ENCODE measurements at places on chromosomes 7 and 10. TPM values are rescaled to one million over a fixed set of nuclear protein-coding genes. Genes with fewer than 3 reads are reported as not detected.
A peak's percentile ranks its signal among the peaks of the same experiment; 100 is the strongest.

DNA sequence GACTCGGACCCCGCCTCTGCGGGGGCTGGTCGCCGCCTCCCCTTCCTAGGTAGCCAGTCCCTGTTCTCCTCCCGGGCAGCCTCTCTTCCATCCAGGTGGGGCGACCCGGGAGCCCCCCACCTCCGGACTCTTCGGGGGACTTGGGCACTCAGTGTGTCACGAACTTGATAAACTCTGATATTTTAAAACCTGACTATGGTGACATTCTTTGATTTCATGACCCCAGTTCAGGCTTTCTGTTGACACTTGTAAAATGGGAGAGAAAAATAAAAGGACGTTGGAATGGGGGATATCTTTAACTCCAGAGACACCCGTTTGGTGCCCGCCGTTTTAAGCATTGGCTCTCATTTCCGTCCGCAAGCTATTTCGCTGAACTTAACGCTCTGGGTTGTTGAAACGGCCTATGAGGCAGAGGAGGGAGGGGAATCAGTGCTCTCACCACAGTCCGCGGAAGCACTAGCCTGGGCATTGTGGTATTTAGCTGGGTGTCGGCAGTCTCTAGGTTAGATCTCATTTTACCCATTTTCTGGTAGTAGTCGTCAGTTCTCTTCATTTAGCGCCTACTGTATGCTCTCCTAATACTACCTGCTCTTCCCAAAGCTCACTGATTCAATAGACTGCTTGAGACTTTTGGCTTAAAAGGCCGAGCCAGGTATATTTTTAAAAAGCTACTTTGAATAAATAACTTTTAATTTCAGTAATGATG, 738 bp downstream of the VPS26A start:
- DNase-seq = peak; percentile 64

DNA sequence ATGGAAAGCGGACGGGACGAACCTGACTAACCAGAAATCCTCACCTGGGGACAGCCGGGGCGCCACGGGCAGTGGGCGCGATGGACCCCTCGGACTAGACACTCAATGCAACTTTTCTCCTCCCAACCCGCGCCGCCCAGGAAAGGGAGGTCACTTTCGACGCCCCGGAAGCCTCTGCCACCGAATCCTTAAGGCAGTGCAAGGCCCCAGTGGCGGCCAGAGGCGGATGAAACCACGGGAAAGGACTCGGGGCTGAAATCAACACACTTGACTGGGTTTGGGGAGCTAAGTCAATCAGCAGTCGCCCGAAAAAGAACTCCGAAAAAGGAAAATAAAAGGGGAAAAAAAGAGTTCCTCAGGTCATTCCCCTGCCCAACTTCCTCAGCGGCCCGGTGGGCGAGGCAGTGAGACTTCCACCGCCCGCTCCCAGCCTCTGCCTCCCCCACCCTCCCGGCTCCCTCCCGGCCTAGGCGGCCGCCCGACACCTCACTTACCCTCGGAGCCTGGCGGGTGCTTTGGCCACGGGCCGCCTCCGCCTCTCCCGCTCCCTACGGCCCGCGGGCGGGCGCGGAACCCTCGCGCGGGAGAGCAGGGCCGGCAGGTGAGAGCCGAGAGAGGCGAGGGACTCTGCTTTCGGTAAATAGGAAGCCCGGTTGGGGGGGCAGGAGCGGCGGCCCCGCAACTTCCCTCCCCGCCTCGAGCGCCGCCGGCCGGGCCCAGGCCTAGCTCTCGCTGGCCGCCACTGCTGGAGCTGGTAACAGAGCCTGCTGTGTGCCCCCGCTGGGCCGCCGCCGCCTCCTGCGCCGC, 518 bp downstream of the WAPL start:
- peak; percentile 42 for DNase-seq

DNA sequence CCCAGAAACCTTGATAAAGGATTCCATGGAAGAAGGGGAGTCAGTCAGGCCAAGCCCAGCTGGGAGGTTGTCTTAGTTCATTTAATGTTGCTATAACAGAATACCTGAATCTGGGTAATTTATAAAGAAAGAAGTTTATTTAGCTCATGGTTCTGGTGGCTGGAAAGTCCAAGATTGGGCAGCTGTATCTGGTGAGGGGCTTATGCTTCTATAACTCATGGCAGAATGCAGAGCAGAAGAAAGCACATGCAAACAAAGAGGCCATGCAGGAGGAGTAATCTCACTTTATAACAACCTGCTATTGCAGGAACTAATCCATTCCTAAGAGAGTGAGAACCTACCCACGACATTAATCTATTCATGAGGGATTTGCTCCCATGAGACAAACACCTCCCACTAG, 54.2 kb upstream of the ANKRD1 start:
- no peak for DNase-seq

GRCh38 chr7:116524609-116525297, at the start of gene CAV1:
Gene CAV1 (plus strand): TSS chr7:116525036. CDS start chr7:116525063, 27 bp downstream.
- peak; percentile 92 for DNase-seq

- DNase-seq = peak; percentile 69
Observed at GRCh38 chr7:81616951-81617350, 152.9 kb downstream of the HGF start.

DNA sequence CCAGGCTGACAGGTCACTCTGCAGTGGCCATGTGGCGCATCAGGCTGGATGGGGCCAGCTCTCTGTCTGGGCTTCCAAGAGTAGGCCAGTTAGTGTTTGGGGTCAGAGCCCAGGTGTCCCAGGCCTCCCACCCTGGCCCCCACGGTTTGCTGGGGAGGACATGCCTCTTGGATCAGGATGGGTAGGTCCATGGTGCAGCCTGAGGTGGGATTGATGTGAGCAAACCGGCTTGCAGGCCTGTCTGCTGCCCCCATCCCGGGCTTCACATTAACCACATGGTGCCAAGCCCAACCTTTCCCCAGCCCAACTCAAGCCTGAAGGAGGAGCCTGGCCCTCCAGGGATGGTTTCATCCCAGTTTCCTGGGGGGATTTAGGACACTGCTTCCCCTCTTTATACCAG, 39.2 kb downstream of the LDB3 start:
- DNase-seq = no peak

DNA sequence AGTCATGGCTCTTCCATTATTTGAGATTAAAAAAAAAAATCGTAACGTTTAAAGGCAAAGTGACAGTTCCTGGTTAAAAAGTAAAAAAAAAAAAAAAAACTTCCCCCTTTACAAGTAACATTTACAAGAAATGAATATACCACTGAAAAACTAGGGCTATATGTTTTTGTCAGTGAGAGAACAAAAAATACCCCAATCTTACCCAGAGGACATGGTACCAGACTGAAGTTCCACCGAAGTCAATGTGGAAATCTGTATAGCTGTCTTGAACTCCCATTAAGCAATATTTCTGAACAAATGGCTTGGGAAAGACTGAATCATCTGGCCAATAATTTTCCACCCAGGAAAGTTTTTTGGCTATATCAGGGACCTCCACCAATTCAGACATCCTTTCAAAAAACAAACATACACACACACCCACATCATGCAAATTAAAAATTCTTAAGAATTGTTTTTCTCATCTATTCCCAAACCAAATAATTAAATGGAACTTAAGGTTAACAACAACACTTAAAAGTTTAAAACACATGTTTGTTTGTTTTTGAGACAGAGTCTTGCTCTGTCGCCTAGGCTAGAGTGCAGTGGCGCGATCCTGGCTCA, 50.2 kb downstream of the KDM7A start:
- DNase-seq = no peak

DNA sequence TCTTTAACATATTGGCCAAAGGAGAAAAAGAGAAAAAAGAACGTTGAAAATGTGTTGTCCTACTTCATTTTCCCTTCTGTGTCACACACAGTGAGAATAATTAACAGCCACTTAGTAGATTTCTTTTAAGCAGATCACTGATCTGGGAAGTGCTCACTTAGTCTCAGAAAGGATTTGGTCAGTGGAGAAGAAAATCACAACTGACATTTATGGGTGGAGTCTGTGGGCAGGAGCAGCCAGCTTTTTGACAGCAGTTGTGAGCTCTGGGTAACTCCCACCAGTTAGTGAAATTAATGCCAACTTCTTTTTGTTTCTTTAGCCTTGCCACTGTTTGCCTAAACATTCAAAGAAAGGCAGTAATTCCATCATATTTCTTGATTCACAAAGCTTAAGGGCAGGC, 49.7 kb downstream of the CDK14 start:
- DNase-seq = no peak

DNA sequence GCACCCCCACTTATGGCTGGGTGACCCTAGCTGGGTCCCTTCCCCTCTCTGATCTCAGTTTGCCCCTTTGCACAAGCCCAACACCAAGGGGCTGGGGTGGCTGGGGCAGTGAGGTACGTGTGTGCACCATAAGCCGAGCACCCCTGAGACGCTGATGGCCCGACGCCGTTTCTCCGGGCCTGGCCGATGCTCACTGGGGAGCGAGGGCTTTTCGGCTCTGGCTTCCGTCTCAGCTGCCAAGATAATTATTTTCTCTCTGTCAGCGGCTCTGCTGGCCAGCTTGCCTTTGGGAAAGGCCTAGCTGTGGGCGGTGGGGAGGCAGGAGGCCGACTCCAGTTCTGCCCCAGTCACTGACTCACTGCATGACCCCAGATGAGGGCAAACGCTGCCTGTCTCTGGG, 91.0 kb downstream of the ZMIZ1 start:
- peak; percentile 68 for DNase-seq

DNA sequence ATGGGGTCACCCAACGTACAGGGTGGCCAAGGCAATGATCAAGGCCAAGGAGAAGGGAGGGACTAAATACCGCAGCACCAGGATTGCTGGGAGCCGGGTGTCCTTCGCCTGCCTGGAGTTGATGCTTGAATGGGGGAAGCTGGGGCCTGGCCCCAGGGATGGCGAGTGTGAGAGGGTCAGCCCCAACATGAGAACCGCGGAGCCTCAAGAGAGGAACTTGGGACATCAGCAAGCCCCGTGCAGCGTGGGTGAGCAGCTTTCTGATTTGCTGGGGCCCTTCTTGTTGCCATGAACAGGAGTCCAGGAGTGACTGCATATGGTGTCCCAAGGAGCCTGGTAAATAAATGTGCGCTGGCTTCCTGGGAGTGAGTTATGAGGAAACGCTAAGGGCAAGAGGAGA, 72.8 kb upstream of the PITRM1 start:
- no peak for DNase-seq

- peak; percentile 11 for DNase-seq
Observed at GRCh38 chr7:92987538-92987937, 130.2 kb downstream of the SAMD9 start.

DNA sequence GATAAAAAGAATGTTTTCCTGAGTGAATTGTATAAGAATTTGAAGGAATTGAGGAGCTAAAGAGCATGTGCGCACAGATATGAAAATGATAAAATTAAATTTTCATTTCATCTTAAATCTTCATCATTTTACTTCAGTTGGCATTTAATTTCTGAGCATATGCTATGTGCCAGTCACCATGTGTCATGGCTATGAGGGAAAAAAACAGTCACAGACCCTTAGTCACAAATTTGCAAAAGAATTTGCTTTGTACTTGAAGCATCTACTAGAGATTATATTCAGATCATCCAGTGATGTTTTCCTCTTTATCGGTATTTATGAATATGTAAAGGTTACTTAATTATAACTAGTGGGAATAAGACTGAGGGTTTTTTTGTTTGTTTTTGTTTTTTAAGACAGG, 29.8 kb downstream of the VCL start:
- DNase-seq = peak; percentile 46

DNA sequence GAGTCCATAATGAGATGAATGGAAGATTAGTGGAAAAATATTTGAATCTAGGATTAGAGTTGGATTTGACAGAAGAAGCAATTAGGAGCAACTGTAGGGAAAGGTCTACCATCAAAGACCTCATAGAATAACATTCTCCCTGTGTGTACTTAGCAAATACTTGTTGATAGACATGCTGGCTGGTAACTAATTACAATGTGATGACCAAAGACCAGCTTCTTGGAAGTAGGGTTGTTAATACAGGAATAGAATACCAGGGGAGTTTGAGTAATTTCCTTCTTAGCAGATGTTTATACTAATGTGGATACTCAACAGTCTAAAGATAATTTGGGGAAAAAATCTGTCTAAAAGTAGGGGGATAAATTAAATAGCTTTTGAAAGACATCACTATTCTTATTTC, 357.5 kb upstream of the BMPER start:
- peak; percentile 33 for DNase-seq

- peak; percentile 77 for DNase-seq
Observed at GRCh38 chr10:52578871-52579405, 193.6 kb downstream of the MBL2 start.

Gene PAX4
- not detected for total RNA-seq

Gene THSD7A
- 0.18 TPM for total RNA-seq

Gene HMX3
- total RNA-seq = not detected

Measured in IMR-90 (cell line).